ENCODE measurements at places on chromosomes 11 and 22.

DNA sequence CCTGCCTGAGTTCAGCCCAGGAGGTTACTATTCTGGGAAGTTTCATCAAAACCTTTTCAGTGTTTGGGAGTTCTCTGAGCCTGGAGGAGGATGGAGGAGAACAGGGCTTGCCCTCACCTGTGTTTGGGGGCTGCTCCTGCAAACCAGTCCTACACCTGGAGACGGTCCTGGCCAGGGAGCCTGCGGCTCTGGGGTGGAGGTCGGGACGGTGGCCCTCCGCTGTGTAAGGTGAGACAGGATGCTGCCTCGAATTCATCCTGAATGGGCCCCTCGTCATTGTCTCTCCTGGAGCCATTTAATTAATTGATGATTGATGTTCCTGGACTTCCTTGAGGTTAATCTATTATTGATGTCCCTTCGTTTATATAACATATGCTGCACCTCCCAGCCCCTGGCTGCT, 6.3 kb downstream of the DAGLA start:
- no peak for DNase-seq

DNA sequence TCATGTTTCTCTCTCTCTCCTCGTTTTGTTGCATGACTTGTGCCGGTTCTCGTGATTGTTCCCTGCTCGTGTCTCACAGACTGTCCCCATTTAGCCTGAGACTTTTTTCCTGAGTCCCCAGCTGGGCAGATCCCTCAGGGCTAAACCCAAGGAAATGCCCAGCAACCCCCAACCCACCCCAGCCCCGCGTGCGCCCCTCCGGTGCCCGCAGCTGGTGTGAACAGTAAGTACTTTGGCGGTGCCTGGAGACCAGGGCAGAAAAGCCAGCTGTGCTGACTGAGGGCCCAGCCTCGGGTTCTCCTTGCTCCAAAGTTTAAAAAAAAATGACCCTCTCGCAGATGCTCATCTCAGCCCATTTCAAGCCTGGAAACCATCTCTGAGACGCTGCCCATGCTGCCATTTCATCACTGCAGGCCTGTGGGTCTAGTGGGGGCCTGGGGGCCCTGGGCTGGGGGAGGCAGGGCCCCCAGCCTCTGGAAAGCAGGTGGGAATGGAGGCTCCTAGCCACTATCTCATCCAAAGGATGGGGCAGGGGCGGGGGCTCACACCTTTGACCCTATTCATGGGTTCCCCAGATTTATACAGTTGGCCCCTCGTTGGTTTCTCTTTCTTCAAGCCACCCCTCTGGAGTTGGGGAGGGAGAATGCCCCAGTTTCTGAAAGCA, 41.8 kb downstream of the KCNC1 start:
- no peak for DNase-seq

- no peak for DNase-seq
Observed at GRCh38 chr22:20542736-20543135, 35.3 kb downstream of the MED15 start.

DNA sequence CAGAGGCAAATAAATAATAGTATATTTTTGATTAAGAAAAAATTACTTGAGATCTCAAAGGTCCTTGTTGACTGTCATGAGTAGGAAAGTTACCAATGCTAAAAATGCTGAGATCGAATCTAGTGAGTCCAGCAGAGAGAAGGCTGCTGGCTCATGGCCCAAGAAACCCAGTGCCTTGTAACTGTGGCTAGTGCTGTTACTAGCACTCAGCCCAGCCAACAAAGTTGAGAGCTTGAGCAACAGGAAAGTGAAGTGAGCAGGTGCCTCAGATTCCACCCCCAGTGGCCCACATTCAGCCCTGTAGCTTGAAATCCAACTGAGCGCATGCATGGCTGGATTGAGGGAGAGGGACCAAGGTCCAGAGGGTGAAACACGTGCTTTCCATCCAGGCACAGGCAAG, 398.2 kb downstream of the SHANK2 start:
- no peak for DNase-seq

DNA sequence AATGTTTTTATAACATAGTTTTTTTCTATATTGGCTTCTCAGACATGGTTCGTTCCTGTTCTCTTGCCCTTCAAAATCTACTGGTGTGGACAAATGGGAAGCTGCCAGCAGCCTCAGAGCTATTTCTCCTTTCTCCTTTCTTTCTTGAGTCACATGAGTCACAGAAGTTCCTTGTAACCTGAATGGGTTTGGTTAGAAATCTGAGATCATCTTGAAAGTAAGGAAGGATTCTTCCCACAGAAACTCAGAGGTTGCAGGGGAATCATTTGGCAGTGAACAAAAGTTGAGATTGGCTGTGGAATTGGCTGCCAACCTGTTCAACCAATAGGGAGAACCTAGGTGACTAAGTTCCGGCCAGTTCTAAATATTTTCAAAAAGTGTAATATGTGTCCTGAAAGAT, 12.5 kb downstream of the PLET1 start:
- no peak for DNase-seq

DNA sequence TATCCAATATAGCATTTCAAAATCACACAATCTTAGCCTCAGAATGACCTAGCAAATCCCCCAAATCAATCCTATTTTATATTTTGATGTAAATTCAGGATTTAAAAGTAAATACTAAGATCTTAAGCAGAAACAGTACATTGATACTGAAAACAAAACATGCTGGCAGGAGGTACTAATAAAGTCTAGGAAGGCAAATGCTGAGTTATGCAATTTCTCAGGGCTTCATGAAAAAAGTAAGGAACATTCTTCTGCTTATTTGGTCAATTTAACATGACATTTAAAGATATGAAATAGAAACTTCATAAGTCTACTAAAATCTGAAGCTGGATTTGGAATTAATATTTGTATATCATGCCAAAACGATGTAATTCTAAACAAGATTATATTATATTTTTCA, 153.3 kb downstream of the SWAP70 start:
- DNase-seq, result no peak

DNA sequence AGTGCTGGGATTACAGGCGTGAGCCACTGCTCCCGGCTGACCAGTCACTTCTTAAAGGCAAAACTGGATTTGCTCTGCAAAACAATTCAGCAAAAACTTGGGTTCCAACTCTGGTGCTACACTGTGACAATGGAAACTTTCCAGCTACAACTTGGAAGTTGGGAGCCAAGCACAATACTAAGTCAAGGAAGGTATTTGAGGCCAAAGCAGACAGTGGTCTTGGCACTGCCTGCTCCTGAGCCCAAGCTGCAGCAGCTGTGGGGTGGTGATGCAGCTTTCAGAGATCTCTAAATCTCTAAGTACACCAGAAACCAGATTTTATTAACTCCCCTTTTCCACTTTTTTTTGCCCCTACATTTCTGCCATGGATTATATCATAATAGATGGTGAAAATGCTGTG, 17.5 kb downstream of the ADM start:
- DNase-seq, result no peak

DNA sequence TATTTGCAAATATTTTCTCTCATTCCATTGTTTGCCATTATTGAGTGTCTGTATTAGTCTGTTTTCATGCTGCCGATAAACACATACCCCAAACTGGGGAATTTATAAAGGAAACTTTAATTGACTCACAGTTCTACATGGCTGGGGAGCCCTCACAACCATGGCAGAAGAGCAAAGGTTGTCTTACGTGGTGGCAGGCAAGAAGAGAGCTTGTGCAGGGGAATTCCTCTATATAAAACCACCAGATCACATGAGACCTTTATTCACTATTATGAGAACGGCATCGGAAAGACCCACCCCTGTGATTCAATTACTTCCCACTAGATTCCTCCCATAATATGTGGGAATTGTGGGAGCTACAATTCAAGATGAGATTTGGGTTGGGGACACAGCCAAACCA, 10.2 kb downstream of the RASSF10 start:
- DNase-seq, result no peak

GRCh38 chr22:29581799-29582198, 886 bp upstream of the NIPSNAP1 start:
- peak; percentile 30 for DNase-seq

DNA sequence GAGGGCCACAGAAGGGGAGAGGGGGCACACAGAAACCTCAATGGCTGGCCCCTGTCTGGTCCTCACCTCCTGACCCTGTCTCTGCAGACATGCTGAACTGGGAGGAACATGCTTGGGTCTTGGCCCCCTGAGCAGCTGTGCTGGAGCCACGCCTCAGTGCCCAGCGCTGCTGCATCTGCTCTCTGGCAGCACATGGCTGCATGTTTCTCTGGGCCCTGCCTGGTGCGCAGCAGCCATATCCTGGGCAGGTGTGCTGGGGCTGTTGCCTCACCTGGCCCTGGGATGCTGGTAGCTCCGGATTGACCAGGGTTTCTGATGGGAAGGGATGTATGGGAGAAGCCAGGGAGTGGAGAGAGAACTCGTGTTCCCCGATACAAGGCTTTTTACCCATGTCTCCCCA, 248.0 kb downstream of the ST3GAL4 start:
- DNase-seq, result no peak

GRCh38 chr11:104727768-104728167, 170.5 kb downstream of the CASP12 start:
- no peak for DNase-seq

DNA sequence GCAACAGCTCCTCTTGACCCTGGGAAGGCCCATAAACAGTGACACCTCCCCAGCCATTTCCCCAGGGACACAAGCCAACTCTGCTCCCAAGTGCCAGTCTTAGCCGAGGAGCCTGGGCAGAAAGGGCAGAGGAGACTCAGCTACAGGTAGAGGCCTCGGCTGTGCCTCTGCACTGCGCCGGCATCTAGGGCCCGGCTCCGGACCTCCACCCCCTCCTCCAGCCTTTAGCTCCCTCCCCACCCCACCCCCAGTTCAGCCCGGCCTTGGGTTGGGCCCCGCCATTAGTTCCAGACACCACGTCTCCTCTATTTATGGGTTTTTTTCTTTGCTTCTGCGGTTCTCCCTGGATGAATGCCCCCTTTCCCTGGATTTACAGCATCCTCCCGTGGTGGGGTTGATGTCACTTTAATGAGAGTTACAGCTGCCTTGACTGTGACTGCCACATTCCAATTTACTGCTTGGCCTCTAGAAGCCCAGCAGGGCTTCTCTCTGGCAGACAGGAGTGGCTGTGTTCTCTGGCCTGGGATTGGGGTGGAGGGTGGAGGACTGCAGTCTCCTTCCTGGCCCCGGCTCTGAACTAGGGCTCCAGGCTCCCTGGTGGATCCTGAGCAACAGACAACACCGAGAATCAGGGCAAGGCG, 13.5 kb upstream of the OAF start:
- no peak for DNase-seq

- no peak for DNase-seq
Observed at GRCh38 chr11:86447763-86448480, 73.2 kb downstream of the CCDC81 start.

GRCh38 chr22:39534092-39534506, 1.6 kb upstream of the RPS19BP1 start:
- no peak for DNase-seq

DNA sequence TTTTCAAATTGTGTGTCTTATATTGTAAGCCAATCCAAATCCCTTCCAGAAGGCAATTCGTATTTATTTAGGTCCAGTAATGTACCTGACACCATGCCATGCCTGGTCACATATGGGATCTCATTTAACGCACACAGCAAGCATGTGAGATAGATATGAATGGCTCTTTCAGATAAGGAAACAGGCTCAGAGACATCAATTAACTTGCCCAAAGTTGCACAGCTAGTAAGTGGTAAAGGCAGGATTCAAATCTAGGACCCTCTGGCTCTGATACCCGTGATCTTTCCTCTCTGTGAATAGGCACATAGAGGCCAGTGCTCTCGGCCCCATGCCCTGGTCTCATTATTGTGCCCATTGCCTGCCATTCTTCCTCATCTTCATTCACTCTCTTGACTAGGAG, 34.3 kb downstream of the KCNJ4 start:
- DNase-seq, result no peak

GRCh38 chr22:39259666-39260065, 14.9 kb upstream of the PDGFB start:
- no peak for DNase-seq

DNA sequence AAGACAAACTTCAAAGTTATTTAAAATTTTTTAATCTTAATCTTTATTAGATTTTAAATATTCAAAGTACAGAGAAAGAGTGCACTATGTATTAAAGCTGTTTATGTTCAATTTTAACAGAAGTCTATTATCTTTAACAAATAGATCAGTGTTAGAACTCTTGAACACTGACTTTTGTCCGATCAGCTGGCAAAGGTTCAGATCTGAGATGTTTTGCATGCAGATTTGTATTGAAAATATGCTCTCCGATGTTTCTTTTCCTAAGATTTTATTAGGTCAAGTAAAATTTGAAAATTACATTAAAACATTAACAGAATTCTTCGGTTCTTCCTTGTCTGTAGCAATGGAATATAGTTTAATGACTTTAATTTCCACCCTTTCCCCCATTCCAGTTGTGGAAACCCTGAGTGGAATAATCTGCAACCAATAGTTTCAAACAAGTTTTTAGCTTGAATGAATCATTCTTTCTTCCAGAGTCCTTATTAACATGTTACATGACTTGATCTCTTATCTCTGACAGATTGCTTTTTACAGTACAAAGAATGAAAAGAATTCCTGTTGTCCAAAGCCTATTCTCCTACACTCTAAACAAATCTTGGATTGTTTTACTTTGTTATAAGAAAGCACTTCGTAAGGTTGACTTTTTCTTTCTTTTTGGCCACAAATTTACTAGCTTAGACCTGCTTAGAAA, 11.4 kb upstream of the TCP11L1 start:
- DNase-seq, result no peak

DNA sequence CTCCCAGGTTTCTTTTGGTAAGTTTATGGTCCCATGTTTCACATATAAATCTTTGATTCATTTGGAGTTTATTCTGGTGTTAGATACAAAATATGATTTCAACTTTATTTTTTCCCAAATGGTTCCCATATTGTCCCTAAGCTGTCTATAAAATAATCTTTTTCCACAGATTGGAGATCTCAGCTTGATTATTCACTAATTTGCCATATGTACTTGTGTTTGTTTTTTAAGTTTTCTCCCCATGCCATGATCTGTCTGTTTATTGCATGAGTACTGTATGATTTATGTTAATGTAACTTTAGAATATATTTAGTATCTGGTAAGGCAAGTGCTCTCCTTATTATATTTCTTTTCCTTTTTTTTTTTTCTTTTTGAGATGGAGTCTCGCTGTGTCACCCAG, 19.9 kb upstream of the CLMP start:
- DNase-seq, result no peak

DNA sequence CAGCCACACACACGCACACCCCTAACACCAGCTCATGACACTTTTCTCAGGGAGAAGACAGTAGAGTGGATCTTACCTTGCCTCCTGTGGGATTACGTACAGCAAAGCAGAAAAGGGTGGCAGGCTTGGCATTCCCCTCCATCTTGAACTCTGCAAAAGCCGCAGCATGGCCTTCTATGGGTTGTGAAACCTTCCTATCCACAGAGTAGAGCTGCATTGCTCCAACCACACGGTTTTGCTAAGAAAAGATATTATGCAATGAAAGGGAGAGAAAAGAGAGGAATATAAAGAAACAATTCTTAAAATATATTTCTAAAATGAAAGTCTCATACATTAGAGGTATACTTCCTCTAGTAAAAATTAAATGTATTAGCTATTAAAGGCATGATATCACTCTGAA, 48.8 kb downstream of the CLTCL1 start:
- no peak for DNase-seq

DNA sequence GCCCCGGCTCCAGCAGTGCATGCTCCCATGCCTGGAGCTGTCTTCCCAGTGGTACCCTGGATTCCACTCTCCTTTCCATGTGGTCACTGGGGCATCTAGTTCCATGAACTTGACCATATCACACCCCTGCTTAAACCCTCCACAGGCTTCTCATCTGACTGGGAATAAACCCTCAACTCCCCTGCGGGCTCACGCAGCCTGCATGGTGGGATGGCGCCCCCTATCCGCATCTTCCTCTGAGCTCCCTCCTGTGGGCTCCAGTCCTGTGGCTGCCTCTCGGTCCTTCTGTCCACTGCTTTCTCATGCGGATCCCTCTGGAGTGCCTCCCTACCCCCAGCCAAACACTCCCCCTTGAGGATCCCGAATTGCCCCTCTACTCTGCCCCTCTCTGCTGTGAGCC, 41.4 kb upstream of the TTLL12 start:
- no peak for DNase-seq

All from large intestine (tissue), 12 donors.